ENCODE measurements at places on chromosomes 1 and 21.

GRCh38 chr1:243246916-243247315, 8.2 kb downstream of the CEP170 start:
- no peaks in the 10 kb centered on the region for H3K27me3 ChIP-seq
- no peaks in the 10 kb centered on the region for H3K4me1 ChIP-seq
- no peak overlapping the region for H3K4me3 ChIP-seq

DNA sequence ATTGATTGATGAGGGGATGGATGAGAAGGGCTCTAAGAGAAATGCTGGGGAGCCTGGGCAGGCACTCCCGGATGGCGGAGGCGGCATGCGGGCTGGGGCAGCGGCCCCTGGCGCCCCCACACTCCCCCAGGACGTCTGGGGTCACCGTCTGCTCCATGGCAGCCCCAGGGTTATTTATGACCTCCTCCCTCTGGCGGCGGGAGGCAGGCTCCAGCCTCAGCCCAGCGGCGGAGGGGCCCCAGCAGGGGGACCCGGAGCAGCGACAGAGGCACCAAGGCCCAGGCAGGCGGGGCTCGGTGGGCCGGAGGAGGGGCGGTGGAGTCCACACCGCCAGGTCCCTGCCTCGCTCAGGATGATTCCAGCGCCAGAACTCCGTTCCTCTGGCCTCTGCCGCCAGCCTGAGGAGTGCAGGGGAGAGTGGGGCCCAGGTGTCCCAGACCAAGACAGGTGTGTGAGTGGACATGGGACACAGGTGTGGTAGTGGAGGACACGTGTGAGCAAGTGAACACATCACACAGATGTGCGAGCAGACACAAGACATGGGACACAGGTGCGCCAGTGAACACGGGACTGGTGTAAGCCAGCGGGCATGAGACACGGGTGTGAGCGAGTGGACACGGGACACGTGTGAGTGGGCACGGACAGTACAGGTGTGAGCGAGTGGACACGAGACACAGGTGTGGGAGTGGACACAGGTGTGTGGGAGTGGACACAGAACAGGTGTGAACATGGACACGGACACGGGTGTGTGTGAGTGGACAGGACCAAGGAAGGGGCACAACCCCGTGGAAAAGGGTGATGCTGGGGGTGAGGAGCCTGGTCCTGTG, 2.5 kb upstream of the SAMD11 start:
- H3K27ac ChIP-seq = no peak overlapping the region
- H3K4me1 ChIP-seq = peaks cover 82% of the 10 kb centered on the region
- peaks cover 49% of the 10 kb centered on the region for H3K27me3 ChIP-seq
- H3K4me3 ChIP-seq = peak overlapping the region; percentile 18
- peak; percentile 94 for DNase-seq

GRCh38 chr1:32758177-32758794, 55.7 kb upstream of the SYNC start:
- H3K36me3 ChIP-seq = peaks cover 8% of the 10 kb centered on the region
- no peak for DNase-seq
- peaks cover 26% of the 10 kb centered on the region for H3K4me1 ChIP-seq
- H3K27ac ChIP-seq = no peak overlapping the region
- H3K27me3 ChIP-seq = no peaks in the 10 kb centered on the region

DNA sequence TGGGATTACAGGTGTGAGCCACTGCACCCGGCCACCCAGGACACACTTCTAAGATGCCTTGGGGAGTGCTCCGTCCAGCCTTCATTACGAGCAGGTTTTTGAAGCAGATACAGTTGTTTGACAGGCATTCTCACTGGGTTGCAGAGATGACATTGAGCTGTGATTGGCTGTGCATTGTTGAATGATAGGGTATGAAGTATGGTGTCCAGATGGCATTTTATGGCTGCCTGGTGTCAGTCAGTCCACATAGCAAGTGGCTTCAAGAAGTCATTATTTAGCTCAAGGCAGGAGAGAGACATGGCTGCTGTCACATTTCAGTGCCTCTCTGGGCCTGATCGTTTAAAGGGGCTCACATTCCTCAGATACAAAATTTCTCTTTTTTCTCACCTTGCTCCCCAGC, 14.8 kb upstream of the PADI2 start:
- no peak overlapping the region for H3K27ac ChIP-seq
- no peak overlapping the region for H3K4me3 ChIP-seq
- H3K4me1 ChIP-seq = peaks cover 6% of the 10 kb centered on the region
- H3K27me3 ChIP-seq = peaks cover 2% of the 10 kb centered on the region
- no peaks in the 10 kb centered on the region for H3K36me3 ChIP-seq
- no peak for DNase-seq

DNA sequence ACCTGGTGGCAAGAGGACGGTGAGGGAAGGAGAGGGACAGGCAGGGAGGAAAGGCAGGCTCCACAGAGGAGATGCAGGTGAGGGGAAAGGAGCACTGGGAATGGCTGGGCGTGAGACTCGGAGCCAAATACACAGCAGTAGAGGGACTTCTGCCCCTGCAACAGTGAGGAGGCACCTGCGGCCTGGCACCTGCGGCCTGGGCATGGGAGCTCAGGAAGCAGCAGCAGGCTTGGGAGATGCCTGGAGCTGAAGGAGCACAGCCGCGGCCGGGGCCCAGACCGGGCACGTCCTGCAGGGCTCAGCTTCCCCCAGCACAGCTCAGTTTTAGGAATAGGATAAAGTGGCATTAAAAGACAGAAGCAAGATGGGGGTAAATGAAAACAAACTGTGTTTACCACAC, 20.9 kb upstream of the TSPEAR start:
- H3K27ac ChIP-seq = no peak overlapping the region
- no peak for DNase-seq

DNA sequence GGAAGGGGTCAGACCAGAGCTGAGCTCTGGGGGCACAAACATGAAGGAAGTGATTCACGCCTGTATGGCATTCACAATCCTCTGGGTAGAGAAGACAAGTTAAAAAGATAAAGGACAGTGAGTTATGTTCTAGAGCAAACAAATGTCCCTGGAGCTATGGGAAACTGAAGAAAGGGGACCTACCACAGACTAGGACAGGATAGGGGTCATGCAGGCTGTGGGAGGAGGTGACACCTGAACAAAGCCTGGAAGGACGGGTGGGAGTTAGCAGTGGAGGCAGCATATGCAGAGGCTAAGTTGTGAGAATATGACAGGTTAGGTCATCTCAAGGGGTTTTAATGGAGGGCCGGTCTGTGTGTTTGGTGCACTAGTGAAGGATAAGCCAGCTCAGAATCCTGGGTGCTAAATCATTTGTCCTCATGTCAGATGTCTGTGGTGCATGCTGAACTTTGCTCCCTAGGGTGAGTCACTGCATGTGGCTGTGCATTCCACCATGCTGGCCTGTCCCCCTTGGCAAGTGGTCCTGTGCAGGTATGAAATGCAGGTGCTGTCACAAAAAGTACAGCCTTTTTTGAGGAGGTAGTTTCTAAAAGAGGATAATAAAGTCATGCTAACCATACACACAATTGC, 28.5 kb downstream of the TNN start:
- no peak for DNase-seq
- H3K27me3 ChIP-seq = no peaks in the 10 kb centered on the region
- no peaks in the 10 kb centered on the region for H3K4me1 ChIP-seq
- H3K36me3 ChIP-seq = no peaks in the 10 kb centered on the region
- H3K4me3 ChIP-seq = no peak overlapping the region

GRCh38 chr1:77926561-77927357, 38.3 kb downstream of the NEXN start:
- DNase-seq = no peak
- no peaks in the 10 kb centered on the region for H3K36me3 ChIP-seq
- H3K27ac ChIP-seq = no peak overlapping the region
- H3K27me3 ChIP-seq = no peaks in the 10 kb centered on the region
- no peak overlapping the region for H3K4me3 ChIP-seq

- no peak overlapping the region for H3K27ac ChIP-seq
- no peaks in the 10 kb centered on the region for H3K27me3 ChIP-seq
- peaks cover 10% of the 10 kb centered on the region for H3K4me1 ChIP-seq
- H3K36me3 ChIP-seq = no peaks in the 10 kb centered on the region
- DNase-seq = no peak
These were observed 18.2 kb downstream of the KIF1B start for GRCh38 chr1:10228528-10228927.

- H3K36me3 ChIP-seq = peaks cover 37% of the 10 kb centered on the region
- peaks cover 7% of the 10 kb centered on the region for H3K4me1 ChIP-seq
- no peaks in the 10 kb centered on the region for H3K27me3 ChIP-seq
- H3K27ac ChIP-seq = peak overlapping the region; percentile 74
- no peak overlapping the region for H3K4me3 ChIP-seq
These were observed 10.8 kb upstream of the SHISA4 start for GRCh38 chr1:201877877-201878401.

GRCh38 chr1:75514270-75514669, 96.6 kb downstream of the SLC44A5 start:
- H3K27me3 ChIP-seq = no peaks in the 10 kb centered on the region
- no peak overlapping the region for H3K4me3 ChIP-seq
- H3K4me1 ChIP-seq = no peaks in the 10 kb centered on the region
- DNase-seq = no peak
- no peak overlapping the region for H3K27ac ChIP-seq
- H3K36me3 ChIP-seq = no peaks in the 10 kb centered on the region

DNA sequence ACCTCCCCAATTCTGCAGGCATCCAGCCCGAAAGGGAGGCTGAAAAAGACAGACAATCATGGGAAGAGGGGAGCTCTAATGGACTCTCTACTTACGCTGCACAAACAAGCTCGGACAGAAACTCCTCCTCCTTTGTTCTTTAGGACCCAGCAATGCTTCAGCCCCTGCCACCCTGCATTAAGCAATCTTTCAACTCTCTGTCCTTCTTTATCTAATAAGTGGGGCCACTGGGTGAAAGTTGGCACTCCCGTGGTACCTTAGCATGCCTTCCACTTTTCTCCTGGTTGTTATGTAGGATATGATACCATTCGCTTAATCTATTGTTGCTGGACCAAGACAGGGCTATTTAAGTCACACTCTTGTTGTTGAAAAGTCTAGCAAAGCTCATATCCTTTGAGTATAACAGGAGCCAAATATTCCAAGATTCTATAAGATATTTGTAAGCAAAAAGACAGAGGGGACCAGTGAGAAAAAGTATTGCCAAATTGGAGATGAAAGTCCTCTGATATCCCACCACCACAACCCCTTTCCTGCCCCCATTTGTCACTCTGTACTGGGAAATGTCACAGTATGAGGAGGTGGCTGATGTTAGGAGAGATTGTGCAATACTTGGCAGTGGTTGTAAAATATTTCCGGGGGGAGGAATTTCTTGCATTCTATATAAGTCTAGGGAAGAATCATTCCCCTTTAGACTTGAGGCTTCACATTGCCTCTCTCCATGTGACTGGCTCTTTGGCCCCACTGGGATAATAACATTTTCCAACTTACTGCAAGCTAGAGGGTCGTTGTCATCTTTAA, 137.3 kb upstream of the GJB5 start:
- no peaks in the 10 kb centered on the region for H3K4me1 ChIP-seq
- no peak overlapping the region for H3K27ac ChIP-seq
- no peak for DNase-seq
- H3K36me3 ChIP-seq = no peaks in the 10 kb centered on the region

GRCh38 chr1:25199819-25200620, 32.3 kb downstream of the SYF2 start:
- H3K4me3 ChIP-seq = no peak overlapping the region
- peaks cover 35% of the 10 kb centered on the region for H3K27me3 ChIP-seq
- DNase-seq = no peak
- no peak overlapping the region for H3K27ac ChIP-seq
- peaks cover 39% of the 10 kb centered on the region for H3K4me1 ChIP-seq
- H3K36me3 ChIP-seq = no peaks in the 10 kb centered on the region

- H3K4me3 ChIP-seq = no peak overlapping the region
- H3K36me3 ChIP-seq = no peaks in the 10 kb centered on the region
- H3K27ac ChIP-seq = no peak overlapping the region
- no peak for DNase-seq
These were observed 11.4 kb upstream of the GORAB start for GRCh38 chr1:170520601-170521000.

DNA sequence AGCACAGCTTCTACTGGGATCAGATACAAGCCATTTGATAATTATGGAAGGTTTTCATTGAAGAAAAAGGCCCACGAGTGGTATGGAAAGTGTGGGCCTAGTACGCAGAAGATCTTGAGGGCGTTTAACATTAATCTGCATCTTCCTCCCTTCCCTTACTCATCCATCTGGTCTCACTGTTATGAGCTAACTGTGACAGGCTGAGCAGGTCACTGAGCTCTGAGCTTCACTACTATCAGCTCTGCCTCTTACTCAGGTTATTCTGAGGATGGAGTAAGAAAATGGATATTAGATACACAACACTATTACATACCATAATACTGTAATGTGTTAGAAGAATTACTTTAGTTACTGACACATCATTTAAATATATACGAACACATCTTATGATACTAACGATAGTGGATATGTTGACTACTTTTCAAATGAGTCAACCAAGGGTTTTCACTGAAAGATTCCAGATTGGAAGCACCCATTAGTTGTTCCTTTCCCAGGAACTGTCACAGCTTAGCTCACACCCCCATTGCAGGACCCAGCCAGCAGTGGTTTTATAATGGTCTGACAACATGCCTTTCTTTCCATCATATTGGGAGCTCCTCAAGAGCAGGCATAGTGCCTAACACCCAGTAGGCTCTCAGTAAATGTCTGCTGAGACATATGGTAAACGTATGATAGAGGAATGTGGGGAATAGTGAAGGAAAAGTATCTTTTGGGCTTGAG, 97.8 kb upstream of the C8B start:
- H3K27ac ChIP-seq = no peak overlapping the region
- no peak overlapping the region for H3K4me3 ChIP-seq
- H3K27me3 ChIP-seq = no peaks in the 10 kb centered on the region
- H3K36me3 ChIP-seq = no peaks in the 10 kb centered on the region

GRCh38 chr1:39957299-39958015, 2.5 kb downstream of the MFSD2A start:
- peaks cover 65% of the 10 kb centered on the region for H3K4me1 ChIP-seq
- no peak for DNase-seq
- peaks cover 9% of the 10 kb centered on the region for H3K36me3 ChIP-seq
- H3K4me3 ChIP-seq = no peak overlapping the region
- H3K27me3 ChIP-seq = no peaks in the 10 kb centered on the region

DNA sequence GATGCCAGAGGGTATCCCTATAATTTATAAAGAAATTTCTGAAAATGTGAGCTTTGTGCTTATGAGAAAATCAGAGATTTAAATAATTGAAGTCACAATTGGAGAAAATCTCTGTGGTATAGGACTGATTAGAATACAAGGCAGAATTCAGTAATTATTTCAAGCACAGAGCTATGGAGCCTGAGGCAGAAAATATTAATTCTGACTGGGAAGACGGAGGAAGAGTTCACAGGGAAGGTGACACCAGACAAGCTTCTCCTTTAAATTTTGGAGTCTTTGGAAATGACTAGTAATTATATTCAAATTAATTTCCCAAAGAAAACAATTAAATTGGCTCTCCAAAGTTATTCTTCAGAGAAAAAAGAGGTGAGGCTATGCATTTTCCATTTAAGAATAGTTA, 121.5 kb downstream of the CHRM3 start:
- H3K27ac ChIP-seq = no peak overlapping the region
- no peaks in the 10 kb centered on the region for H3K27me3 ChIP-seq
- no peak overlapping the region for H3K4me3 ChIP-seq
- DNase-seq = no peak
- no peaks in the 10 kb centered on the region for H3K4me1 ChIP-seq
- H3K36me3 ChIP-seq = no peaks in the 10 kb centered on the region

- H3K4me3 ChIP-seq = no peak overlapping the region
- H3K36me3 ChIP-seq = peaks cover 18% of the 10 kb centered on the region
These were observed 58.0 kb downstream of the B3GALT5 start for GRCh38 chr21:39670701-39671100.

All from spinal cord (tissue), 10 donors.